ENCODE measurements at places on chromosomes 3 and 15. TPM values are rescaled to one million over a fixed set of nuclear protein-coding genes. Genes with fewer than 3 reads are reported as not detected.

CD200 gene
- 3.4 TPM for total RNA-seq

ENTPD3 gene
- 9.0 TPM for total RNA-seq

- DNase-seq, result no peak
- H3K36me3 ChIP-seq, result no peaks in the 10 kb centered on the region
- no peaks in the 10 kb centered on the region for H3K4me1 ChIP-seq
Observed at GRCh38 chr15:59410391-59410896, 27.5 kb upstream of the FAM81A start.

DNA sequence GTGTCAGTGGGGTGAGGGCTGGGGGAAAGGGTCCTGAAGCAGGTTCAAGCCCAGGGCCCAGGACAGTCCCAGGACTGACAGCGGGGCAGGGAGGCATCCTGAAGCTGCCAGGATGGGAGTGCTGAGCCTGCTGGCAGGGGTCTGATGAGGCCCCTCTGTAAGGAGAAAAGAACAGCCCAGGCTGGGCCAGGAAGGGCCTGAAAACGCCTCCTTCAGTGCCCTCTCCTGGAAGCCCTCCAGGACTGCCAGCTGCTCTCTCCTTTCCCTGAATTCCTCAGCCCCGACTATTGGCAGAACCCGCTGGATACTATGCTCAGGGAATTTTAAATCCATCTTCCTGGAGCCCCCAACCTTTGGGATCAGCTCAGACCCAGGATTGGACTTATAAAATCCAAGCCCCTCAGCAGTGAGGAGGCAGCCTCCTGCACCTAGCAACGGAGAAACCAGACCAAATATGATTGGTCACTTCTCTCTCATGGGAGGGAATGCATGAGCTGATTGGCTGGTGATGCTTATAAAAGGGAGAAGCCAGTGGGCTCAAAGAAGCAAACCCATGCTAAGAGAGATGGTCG lies 203.5 kb upstream of the LINGO1 start:
- H3K27ac ChIP-seq, result no peak overlapping the region
- no peaks in the 10 kb centered on the region for H3K36me3 ChIP-seq
- H3K27me3 ChIP-seq, result peaks cover 43% of the 10 kb centered on the region

- peak overlapping the region; percentile 87 for H3K27ac ChIP-seq
- no peak for DNase-seq
- H3K4me3 ChIP-seq, result peak overlapping the region; percentile 59
- H3K27me3 ChIP-seq, result no peaks in the 10 kb centered on the region
Observed at GRCh38 chr3:122415104-122415744, 638 bp downstream of the WDR5B start.

DNA sequence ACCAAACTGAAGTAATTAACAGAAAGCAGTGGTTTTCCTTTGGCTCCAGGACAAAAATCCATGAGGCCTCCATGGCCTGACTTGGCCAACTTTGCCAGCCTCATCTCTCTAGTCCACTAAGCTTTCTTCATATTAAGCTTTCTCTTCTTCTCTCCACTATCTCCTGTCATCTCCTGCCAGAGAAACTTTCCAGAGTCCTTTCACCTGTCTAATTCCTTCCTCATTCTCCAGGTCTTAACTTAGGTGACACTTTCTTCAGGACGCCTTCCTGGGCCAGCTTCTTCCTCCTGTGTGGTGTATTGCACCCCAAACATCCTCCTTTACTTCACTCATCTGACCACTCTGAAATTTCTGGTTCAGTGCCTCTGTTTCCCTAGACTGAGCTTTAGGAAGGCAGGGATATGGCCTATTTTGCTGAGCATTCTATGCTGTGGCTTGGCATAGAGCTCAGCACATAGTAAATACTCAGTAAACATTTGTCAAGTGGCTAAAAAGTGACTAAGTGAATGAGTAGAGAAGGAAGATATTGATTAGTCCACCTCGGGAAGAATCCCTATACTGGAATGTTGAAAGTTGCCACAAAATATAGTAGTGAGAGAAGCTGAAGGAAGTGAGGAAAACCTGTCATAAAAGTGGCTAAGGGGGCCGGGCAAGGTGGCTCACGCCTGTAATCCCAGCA lies 34.6 kb upstream of the IGF2BP2 start:
- H3K27ac ChIP-seq, result no peak overlapping the region
- no peaks in the 10 kb centered on the region for H3K27me3 ChIP-seq
- H3K36me3 ChIP-seq, result no peaks in the 10 kb centered on the region
- H3K4me1 ChIP-seq, result no peaks in the 10 kb centered on the region
- H3K4me3 ChIP-seq, result no peak overlapping the region

DNA sequence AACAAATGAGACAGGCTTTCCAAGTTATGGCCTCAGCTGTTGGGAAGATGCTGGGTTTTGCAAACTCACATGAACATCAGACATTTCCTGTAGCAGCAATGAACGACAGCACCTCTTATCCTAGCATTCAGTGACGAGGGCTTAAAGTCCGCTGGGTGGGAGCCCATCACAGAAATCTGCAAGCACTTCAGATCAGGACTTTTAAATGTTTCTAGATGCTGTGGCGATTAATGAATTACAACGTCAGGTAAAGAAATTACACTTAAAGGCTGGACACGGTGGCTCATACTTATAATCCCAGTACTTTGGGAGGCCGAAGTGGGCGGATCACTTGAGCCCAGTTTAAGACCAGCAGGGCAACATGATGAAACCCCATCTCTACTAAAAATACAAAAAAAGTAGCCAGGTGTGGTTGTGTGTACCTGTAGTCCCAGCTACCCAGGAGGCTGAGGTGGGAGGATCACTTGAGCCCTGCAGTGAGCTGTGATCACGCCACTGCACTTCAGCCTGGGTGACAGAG lies 3.9 kb downstream of the AEN start:
- no peak overlapping the region for H3K27ac ChIP-seq
- peaks cover 25% of the 10 kb centered on the region for H3K36me3 ChIP-seq
- peaks cover 45% of the 10 kb centered on the region for H3K4me1 ChIP-seq
- H3K27me3 ChIP-seq, result no peaks in the 10 kb centered on the region

- no peaks in the 10 kb centered on the region for H3K4me1 ChIP-seq
- no peak overlapping the region for H3K4me3 ChIP-seq
- DNase-seq, result no peak
- H3K36me3 ChIP-seq, result no peaks in the 10 kb centered on the region
- no peak overlapping the region for H3K27ac ChIP-seq
Observed at GRCh38 chr3:3110749-3111361, 681 bp upstream of the IL5RA start.

DNA sequence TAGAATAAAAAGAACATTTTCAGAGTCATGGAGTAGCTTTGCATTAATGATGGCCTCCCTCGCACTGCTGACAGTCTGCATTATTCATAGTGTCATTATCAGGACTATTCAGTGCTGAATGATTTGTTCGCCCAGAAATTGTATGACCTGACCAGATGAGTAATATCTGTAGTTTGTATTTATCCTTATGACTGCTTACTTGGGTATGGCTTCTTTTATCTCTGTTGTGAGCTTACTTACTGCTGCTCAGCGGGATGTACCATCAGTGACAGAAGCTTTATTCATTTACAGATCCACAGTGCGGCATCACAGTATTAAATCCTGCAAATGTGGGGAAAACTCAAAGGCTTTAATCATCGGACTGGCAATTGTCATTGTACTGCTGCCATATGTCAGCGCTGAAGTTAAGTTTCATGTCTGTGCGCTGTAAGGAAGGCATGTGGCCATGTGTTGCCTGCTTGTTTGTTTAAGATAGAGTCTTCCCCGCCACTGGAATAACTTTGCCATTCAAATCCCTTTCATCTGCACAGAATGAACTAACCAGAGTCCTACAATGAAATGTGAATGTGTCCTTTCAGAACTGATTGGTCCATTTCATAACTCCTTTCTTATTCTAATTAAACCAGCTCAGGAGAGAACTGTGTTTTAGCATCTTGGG lies 262.2 kb downstream of the CHL1 start:
- no peak overlapping the region for H3K4me3 ChIP-seq
- no peak for DNase-seq
- no peaks in the 10 kb centered on the region for H3K36me3 ChIP-seq
- H3K4me1 ChIP-seq, result no peaks in the 10 kb centered on the region
- no peak overlapping the region for H3K27ac ChIP-seq
- no peaks in the 10 kb centered on the region for H3K27me3 ChIP-seq

DNA sequence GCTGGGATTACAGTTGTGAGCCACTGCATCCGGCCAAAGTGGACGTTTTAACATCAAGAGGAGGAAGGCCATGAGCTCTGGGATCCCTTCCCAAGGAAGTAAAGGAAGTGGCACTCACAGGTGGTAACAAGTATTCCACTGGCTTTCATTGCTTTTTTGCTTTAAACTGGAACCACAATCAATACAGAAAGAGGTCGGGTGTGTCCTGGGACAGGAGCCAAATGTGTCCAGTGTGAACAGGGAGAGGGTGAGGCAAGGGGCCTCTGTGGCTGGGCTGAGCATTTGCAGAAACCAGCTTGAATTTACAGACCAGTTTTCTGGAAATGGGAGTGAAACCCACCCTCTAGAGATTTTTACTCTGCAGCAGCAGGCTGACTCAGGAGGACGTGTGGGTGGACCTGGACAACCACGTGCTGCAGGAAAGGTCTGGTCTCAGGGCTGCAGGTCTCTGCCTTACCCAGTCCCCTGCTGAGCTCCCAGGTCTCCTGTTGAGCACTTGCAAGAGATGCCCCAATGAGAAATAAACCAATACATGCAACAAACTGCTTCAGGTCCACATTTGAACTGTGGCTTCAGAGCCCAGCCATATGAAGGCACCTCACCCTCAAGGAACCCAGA lies 42.8 kb upstream of the TMEM115 start:
- H3K27me3 ChIP-seq, result no peaks in the 10 kb centered on the region
- no peak for DNase-seq
- no peaks in the 10 kb centered on the region for H3K4me1 ChIP-seq
- H3K27ac ChIP-seq, result no peak overlapping the region
- no peaks in the 10 kb centered on the region for H3K36me3 ChIP-seq

DNA sequence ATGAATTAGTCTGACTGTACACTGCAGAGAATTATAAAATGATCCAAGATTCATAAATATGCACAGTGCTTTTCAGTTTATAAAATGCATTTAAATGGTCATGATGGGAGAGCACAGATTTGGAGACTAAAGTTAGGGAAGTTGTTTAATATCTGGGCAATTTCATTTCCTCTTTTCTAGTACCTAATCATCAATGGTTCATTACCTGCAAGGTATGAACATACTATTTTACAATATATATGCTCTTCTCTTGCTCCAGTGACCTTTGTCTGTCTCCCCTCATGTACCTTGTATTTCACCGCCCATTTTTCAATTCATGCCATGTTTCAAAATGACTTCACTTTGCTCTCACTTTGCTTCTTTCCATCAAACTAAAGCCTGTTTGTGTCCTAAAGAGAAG lies 114.5 kb downstream of the SUCNR1 start:
- H3K4me1 ChIP-seq, result no peaks in the 10 kb centered on the region
- DNase-seq, result no peak
- H3K4me3 ChIP-seq, result no peak overlapping the region
- no peaks in the 10 kb centered on the region for H3K27me3 ChIP-seq
- H3K27ac ChIP-seq, result no peak overlapping the region

GRCh38 chr15:68389936-68390817 lies 41.8 kb downstream of the ITGA11 start:
- DNase-seq, result peak; percentile 44
- H3K4me1 ChIP-seq, result no peaks in the 10 kb centered on the region
- no peak overlapping the region for H3K4me3 ChIP-seq
- H3K27me3 ChIP-seq, result peaks cover 10% of the 10 kb centered on the region

DNA sequence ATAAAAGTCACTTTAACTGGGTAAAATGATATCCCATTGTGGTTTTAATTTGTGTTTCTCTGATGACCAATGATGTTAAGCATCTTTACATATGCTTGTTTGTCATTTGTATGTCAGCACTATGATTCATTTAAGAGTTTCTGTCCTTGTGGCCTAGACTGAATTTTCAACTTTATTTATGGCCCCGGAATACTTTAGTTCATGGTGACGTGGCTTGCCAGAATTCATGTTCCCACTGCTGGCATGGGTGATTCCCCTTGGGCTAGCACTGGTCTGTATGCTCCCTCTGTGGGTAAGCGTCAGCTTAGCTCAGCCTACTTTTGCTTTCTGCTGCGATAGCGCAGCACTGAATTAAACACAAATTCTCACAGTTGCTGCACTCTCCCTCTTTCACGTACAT lies 436.3 kb upstream of the SGO1 start:
- no peaks in the 10 kb centered on the region for H3K4me1 ChIP-seq
- H3K4me3 ChIP-seq, result no peak overlapping the region
- no peak for DNase-seq
- H3K27me3 ChIP-seq, result no peaks in the 10 kb centered on the region

GRCh38 chr3:129605203-129605921 lies 1.1 kb downstream of the PLXND1 start:
- no peaks in the 10 kb centered on the region for H3K36me3 ChIP-seq
- peaks cover 3% of the 10 kb centered on the region for H3K27me3 ChIP-seq
- peak overlapping the region; percentile 77 for H3K4me3 ChIP-seq
- peaks cover 82% of the 10 kb centered on the region for H3K4me1 ChIP-seq

Measured in suprapubic skin (tissue), 4 donors.